Stimulated activated CD4-positive, alpha-beta T cell treated with anti-CD3 and anti-CD28 coated beads, Interleukin-2, amount 100 ng/mL, for 24 hours (primary cell): ENCODE measurements at places on chromosomes 1 and 21.
A peak's percentile ranks its signal among the peaks of the same experiment; 100 is the strongest.

DNA sequence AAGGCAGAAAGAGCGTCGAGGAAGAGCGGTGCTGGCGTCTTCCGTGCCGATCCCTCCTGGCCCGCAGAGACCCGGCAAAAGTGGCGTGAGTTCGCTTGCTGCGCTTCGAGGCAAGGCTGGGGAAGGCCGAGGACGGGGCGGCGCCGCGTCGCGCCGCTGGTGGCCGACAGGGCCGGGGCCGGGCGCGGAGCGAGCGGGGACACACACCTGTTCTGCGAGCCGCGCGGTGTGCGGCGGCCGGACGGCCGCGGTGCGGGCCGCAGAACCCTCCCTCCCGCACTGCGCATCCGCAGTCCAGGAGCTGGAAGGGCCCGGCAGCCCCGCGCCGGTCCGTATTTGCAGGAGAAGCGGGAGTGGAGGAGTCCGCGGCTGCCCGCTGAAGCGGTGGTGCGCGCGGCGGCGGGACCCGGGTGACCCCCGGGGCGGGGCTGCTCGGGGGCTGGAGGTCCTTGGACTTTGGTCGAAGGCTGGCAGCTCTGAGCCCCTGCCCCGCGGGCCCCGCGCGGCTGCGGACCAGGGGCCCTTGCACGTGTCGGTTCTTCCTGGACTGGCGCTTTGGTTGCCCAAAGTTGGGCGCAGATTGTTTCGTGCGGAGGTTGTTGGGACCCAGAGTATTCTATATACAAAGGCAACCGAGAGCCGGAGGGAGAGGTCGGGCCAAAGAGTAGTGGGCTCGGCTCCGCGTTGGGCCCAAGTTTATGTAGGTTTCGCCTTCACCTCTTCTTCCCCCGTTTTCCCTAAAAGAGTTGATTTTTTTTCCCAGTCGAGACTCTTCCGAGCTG, 2.6 kb downstream of the RNF220 start:
- no peak for DNase-seq

DNA sequence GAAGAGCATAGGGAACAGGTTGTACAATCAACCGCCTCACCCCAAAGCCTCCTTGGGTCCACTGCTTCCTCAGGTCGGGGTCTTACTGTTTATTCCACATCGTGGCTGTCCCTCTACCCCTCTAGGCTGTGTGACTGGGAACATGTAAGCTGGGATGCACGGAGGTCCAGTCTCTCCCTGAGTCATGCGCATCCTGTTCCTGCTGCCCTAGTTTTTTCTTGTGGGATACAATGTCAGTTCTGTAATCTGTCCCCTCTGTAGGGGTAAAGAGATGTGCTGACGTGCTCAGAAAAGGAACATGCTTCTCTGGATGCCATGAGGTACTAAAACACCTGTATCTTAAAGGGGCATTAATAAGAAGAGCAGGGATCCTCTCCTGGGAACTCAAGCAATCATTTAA, 66.2 kb downstream of the SLC45A1 start:
- no peak for DNase-seq

DNA sequence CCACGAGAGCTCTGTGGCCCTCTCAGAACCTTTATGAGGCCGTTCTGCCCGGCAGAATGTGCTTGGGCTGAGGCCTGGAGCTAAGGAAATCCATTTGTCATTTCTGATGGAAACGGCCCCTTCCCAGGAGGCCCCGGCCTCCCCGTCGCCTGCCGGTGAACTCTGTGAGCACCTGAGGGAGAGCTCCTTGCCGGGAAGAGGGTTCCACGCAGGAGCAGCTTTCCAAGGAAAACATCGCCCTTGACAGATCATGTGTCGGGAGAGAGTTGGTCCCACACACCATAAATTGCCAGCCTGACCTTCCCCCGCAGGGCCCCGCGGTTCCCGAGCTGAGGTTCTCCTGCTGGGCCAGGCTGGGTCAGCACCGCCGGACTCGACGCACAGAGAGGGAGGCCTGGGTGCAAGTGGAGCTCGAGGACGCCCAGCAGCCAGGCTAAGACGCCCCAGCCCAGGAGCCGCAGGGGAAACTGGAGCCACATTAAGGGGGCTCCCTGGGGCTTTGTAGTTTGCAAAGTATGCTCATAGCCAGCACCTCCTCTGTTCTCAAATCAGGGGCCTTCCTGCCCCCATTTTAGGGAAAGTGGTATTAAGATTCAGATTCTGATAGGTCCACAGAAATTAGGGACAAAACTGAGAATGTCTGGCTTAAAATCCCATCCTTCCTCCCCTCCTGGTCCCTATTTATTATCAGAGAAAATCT, 239.5 kb downstream of the FOXD2 start:
- peak; percentile 5 for DNase-seq

DNA sequence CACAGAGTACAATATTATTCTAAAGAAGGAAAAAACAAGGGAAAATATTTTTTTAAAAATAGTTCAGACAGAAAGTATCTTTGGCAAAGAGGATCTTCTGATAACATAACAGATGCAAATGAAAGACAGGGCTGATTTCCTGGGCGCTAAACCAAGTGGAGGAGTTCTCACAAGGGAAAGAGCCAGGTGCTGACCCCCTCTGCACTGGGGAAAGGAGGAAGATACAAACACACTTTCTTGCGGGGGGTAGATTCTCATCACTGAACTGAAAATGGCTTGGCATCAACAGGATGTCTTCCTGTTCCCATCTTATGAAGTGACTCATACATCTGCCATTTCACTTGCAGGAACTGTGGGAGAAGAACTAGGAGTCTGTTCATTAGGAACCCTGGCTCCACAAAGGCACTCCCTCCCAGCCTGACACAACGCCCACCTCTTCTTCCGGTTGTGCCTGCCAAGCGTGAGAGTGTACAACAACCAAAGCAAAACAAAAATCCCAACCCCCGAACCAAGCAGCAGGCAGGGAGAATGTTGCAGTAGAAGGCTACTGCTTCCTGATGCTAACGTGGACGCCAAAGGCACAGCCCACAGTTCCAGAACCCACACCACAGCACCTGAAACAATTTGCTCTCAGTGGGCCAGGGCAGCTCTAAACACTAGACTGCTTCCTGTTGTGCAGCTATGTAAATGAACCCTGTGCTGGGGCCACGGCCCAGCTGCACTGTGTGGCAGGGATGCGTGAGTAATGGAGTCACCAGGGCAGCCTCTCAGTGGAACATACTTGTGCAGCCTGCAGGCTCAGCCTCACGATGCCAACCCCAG, 51.0 kb downstream of the GADD45A start:
- DNase-seq = peak; percentile 45

DNA sequence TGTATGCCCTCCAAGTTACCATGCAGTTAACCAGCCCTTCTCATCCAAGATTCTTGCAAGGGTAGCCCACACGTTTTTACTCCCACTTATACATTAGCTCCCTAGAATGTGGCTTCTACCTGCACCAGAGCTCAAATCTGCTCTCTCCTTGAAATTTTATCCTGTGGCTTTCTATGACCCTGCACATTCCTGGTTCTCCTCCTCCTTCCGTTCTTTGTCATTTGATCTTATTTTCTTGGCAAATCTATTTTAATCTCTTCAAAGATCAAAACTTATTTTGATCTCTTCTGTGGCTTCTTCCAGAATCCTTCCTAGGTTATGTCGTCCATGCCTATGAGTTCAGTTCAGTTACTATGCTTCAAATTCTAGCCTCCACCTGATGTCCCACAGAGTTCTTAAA, 115.6 kb upstream of the GUCA2B start:
- no peak for DNase-seq

DNA sequence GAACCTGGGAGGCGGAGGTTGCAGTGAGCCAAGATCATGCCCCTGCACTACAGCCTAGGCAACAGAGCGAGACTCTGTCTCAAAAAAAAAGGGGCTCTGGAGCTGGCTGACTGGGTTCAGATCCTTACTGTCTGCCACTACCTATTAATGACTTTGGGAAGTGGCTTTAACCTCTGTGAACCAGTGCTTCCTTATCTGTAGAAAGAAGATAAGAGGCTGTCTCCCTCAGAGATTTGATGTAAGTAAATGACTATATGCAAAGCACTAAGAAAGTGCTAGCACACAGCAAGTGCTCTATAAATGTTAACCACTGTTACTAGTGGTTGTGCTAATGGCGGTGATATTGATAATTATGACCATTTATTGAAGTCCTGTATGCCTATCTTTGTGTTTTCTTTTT, 94.6 kb downstream of the VPS13D start:
- no peak for DNase-seq

GRCh38 chr1:38328278-38329035, 281.9 kb upstream of the POU3F1 start:
- DNase-seq = no peak

DNA sequence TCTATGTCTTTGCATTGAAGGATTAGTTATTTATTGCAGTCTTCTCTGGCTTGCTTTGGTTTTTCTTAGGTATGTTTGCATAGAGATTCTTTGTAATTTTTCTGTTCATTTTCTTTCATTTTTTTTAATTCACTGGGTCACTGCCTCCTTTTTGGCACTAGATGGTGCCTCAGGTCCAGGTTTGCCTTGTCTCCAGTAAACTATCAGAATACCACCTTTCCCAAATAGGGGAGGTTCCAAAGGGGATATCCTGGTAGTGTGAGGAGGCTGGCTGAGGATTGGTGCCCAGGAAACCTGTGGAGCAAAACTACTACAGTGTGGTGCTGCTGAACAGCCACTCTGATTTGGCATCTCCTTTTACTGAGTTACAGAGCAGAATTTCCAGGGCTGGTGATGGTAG, 257.1 kb downstream of the KCTD3 start:
- DNase-seq = no peak

DNA sequence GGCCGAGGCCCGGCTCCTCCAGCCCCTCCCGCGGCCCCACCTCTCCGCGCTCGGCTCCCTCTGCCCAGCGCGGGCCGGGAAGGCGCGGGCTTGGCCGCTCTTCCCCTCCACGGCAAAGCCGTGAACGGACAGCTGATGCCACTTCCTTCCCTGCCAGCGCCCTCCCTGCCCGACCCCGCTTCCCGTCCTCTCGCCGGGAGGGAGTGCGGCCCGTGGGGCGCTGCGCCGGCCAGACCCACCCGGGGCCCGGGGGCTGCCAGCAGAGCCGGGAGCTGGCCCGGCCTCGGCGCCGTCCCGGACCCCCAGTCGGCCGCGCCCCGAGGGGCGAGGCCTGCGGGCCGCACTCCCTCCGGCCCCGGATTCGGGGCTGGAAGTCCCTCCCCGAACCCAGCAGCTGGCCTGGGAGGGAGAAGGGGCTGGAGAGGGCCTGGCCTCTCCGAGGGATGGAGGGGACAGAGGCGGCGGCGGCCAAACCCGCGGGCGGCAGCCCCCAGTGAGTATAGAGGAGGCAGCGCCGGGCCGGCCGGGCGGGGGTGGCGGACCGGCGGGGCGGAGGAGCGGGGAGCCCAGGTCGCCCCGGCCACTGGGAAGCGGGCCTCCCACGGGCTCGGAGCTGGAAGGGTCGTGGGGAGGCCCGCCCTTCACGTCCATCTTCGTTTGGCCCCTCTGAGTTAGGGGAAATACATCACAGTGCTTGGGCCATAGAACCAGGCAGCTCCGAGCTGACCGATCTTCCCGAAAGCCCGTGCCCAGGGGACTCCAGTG, at the start of gene KIAA1614:
Gene KIAA1614, plus strand, starts transcription at position 97 of the 765 bp plus-strand sequence. Its CDS starts 347 bp downstream, at position 444.
- peak; percentile 14 for DNase-seq

- no peak for DNase-seq
These were observed 87.1 kb downstream of the VCAM1 start for GRCh38 chr1:100806601-100807000.

DNA sequence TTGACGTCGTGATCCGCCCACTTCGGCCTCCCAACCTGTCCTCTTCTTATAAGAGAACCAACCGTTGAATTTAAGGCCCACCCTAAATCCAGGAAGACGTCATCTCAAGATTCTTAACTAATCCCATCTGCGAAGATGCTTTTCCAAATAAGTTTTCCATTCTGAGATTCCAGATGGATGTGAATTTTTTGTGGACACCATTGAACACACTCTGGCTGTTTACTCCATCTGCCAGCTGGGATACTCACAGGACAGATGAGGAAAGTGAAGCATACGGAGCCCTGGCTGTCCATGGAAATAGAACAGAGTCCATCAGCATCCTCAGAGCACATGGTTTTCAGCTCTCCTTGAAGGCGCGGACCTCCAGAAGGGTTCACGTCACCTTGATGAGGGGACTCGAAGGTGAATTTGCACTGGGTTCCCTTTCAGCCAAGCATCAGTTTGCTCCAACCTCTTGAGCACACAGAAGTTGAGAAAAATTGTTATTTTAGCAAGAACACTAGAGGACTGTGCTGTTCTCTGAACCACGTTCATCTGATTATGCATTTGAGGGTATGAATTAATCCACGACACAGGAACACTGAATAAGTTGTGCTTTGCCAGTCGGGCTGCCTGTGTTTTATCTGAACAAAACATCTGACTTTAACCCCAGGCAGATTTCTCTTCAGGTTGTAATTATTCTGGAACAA, 68.6 kb downstream of the KAZN start:
- DNase-seq = no peak

DNA sequence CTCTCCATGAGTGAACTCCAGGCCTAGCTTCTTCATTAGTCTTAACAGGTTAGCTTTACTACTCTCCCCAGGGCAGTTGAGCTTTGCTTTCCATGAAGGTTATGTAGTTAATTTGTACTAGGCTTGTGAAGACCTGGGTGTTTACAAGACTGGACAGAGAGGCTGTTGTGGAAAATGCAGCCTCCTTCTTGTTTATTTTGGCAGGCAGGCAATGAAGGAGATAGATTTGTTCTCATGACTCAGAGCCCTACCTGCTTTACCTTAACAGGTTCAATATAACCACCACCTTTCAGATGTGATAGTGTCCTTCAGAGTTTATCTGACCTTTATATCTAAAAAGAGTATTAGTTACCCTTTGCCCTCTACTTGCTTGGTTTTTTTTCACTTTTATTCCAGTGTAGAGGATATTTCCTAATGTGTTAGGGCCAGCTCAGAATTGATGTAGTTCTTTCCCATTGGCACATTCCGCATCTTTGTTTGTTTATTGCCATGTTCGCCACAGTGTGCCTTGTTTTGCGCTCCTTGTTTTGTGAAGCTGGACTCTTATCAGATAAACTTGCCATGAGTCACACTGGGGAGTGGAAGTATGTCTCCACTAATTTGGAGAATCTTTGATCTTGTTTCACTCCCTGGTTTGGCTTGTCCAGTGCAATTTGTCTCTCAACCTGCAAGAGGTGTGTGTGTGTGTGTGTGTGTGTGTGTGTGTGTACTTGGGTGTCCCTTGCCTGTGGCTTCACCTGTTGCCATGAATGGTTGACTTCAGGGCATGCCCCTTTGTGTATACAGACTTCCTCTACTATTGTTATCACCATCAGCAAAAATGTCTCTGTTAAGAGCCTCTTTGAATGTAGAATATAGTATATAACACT, 87.4 kb upstream of the MACF1 start:
- no peak for DNase-seq

- DNase-seq = no peak
These were observed 60.6 kb downstream of the MYOM3 start for GRCh38 chr1:24051206-24051945.

GRCh38 chr1:1683104-1683905, 9.3 kb downstream of the SLC35E2B start:
- no peak for DNase-seq

DNA sequence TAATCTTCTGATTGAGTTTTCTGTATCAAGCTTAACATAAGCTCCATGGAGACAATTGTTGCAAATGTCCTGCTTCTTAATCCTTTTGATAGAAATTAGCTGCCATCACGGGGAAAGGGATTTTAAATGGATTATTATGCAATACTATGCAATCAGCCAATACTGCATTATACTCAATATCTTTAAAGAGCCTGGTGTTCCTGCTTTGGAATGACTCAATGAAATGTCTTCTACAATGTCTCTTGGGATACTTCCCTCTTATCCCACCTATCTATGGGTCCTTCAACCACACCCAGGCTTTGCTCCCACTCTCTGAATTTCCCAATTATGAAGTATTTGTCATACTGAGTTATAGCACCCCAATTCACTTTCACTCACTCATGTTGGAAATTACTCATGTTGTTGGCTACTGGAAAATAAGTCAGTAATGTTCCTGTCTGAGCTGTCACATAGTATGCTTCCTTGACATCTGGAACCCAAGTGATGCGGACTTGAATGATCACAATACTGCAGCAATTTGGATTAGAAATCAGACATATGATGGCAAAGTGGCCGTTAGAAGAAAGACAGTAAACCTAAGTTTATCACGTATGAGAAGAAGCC, 85.0 kb downstream of the TPR start:
- DNase-seq = no peak
